Ureter (tissue), 1 donor: ENCODE measurements at places on chromosomes 4 and X.

DNA sequence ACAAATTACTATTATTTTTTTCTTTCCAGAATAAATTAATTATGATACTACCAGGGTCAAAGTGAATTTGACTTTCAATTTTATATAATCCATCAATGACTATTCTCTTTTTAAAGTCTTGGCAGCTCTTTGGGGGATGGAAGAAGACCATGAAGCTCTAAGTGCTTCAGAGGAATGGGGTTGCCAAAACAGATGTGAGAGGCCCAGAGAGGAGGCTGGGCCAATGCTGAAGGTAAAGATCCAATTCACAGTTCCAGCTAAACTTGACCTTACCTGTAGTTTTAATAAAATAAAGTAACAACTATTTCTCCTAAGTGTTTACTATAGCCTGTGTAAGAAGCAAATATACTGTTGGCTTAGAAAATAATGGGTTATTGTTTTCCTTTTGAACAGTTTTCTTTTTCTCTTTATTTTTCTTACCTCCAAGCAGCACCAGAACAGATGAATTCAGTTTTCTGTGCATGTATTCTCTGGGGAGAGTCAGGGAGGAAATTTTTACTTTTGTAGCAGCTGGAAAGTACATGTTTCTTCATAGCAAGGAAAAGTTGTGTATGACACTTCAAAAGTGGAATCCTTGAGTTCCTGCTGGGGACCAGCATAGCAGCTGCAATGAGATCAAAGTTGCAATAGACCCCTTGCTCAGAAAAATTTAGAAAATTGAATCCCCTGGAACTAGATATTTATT lies 104.9 kb downstream of the CEP44 start:
- DNase-seq: no peak

GRCh38 chr4:38161208-38162113 lies 201.3 kb downstream of the PTTG2 start:
- DNase-seq: no peak

DNA sequence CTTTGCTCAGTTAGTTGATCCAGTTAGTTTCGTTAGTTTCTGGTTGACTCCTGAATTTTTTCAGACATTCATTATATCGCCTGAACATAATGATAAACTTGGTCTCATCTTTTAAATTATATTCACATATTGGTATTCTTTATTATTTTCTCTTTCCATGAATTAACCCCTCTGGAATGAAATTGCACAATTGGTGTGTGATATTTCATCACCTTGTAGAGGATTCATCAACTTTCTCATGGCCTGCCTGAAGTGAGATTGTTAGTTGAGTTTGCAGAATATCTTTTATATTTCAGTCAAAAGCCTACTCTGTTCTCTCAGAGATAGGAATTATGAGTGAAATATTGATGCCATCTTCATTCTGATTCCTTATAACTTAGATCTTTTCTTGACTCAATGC lies 1160.6 kb upstream of the AGA start:
- no peak for DNase-seq

- no peak for DNase-seq
These were observed 520.1 kb upstream of the GALNT7 start for GRCh38 chr4:172648471-172648870.

- DNase-seq: no peak
These were observed 975.9 kb downstream of the STIM2 start for GRCh38 chr4:27836523-27836922.
